Activated T-helper 1 cell treated with anti-CD3 and anti-CD28 coated beads, Interleukin-2, amount 50 U/mL, for 16 hours (primary cell): ENCODE measurements at places on chromosomes 13 and 19.

- no peak for DNase-seq
Observed at GRCh38 chr19:12880551-12881171, 588 bp downstream of the DNASE2 start.

GRCh38 chr19:4707322-4707721 is 16.3 kb downstream of the DPP9 start:
- DNase-seq: no peak

GRCh38 chr19:48497728-48498594 is 13.7 kb downstream of the LMTK3 start:
- no peak for DNase-seq

DNA sequence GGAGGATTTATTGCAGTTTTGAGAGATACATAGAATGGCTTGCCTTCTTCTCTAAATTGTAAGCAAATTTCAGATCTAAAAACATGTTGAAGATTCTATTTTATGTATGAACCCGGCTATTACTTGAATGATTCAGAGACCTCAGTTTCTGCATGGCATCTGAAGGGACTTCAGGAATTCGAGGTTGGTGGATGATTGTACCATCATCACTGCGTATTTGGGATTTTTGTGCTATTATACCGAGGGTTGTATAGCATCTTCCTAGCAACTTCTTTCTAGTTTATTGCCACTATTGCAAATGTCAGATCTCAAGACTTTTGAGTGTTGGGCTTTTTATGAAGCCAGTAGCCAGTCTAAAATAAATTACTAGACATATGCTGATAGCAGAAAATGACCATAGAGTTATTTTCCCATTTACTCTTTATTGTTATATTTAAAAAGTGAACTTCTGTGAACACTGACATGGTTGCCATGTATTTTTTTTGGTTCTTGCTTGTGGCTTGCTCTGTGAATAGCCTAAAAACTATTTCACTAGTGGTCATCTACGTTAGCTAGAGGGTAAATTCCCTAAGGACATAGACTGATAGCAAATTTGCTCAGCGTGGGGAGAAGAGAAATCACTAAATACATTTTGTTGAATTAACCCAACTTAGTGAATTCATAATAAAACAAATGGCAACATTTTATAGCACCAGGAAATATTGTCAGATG is 70.6 kb upstream of the KLF12 start:
- no peak for DNase-seq

DNA sequence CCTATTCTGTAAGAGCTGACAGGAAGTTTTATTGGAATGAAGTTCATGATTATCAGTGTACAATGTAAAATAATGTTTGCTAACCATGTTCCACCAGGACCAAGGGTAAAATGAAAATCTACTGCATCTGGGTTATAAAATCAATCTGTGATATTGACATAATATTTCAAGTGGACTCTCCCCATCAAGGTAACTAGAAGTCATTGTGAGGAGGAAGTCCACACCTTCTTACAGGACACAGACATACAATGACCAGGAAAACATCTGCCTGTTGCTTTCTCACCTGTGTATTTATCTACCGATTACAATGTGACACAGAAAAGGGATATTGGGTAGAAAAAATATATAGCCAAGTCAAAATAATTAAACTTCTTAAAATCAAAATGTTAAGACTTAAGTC is 140.7 kb upstream of the RFC3 start:
- DNase-seq: no peak

GRCh38 chr13:113967729-113968462 is 6.0 kb downstream of the C13orf46 start:
- DNase-seq: no peak

DNA sequence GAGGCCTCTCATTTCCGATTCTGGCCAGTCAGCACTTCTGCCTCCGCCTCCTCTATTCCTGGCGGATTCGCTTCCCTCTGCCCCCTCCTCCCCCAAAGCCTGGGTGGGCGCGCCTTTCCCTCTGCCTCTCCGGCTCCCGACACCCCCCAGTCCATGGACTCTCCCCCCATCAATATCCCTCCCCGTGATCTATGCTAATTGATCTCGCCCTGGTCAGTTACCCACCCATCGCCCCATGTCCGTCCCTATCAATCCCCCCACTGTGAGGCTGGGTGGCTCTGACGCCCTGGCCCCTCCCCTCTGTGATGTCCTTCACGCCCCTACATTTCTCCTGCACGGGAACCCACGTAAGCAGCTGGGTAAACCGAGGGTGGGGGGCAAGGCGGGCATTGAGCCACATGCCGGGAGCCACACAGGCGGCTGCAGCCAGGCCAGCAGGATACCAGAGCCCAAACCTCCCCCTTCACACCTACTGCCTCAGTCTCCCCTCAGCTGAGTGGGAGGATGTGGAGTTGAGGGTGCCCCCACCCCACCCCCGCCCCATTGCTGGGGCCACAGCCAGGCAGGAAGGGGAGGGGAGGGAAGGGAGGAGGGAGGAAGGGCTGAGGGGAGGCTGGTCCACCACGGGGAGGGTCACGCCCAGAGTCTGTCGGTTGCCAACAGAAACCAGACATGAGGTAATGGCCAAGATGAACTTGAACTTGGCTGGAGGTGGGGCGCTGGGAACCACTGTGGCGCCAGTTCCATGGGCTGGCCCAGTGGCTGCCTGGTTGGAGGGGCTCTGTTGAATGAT is 21.0 kb downstream of the SMIM24 start:
- DNase-seq: no peak

GRCh38 chr13:38713046-38713445 is 26.2 kb downstream of the FREM2 start:
- DNase-seq: no peak

GRCh38 chr13:39565036-39565949 is 37.7 kb downstream of the LHFPL6 start:
- no peak for DNase-seq

- no peak for DNase-seq
Observed at GRCh38 chr13:27347211-27347772, 76.7 kb downstream of the RASL11A start.

- no peak for DNase-seq
Observed at GRCh38 chr19:38223617-38224013, 407 bp downstream of the DPF1 start.

DNA sequence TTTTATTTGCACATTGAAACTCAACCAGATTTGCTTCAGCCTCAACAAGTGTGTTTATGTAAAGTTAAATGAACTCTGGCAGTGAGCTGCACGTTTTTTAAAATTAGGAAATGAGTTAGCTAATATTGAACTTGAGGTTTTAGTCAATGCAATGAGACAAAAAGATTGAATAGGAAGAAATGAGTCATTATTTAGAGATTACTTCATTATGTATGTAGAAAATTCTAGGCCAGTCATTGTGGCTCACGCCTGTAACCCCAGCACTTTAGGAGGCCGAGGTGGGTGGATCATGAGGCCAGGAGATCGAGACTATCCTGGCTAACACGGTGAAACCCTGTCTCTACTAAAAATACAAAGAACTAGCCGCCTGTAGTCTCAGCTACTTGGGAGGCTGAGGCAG is 22.8 kb upstream of the CD70 start:
- DNase-seq: no peak

DNA sequence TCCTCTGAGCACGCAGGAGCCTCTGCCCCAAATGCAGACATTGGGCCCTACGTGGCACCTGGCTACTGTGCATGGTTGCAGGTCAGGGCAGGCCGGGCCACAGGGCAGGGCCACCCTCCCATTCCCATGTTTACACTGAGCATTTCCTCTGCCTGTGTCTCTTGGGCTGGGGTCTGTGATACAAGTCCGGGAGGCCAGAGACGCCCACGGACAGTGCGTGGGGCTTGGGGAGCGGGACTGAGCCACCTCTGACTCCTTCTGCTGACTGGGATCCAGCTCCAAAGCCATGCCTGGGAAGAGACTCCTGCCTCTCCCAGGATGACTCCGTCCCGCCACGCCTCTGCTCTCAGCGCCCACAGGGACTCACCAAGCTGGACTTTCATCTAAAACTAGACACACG is 18.8 kb downstream of the GAS6 start:
- no peak for DNase-seq

GRCh38 chr13:97914540-97914939 is 38.9 kb upstream of the IPO5 start:
- no peak for DNase-seq

DNA sequence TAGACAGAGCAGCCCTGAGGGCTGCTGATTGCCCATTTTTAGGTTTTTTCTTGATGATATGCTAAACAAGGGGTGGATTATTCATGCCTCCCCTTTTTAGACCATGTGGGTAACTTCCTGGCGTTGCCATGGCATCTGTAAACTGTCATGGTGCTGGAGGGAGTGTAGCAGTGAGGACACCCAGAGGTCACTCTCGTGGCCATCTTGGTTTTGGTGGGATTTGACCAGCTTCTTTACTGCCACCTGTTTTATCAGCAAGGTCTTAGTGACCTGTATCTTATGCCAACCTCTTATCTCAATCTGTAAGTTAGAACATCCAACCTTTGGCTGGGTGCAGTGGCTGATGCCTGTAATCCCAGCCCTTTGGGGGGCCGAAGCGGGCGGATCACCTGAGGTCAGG is 148.0 kb downstream of the PTPRS start:
- DNase-seq: no peak

DNA sequence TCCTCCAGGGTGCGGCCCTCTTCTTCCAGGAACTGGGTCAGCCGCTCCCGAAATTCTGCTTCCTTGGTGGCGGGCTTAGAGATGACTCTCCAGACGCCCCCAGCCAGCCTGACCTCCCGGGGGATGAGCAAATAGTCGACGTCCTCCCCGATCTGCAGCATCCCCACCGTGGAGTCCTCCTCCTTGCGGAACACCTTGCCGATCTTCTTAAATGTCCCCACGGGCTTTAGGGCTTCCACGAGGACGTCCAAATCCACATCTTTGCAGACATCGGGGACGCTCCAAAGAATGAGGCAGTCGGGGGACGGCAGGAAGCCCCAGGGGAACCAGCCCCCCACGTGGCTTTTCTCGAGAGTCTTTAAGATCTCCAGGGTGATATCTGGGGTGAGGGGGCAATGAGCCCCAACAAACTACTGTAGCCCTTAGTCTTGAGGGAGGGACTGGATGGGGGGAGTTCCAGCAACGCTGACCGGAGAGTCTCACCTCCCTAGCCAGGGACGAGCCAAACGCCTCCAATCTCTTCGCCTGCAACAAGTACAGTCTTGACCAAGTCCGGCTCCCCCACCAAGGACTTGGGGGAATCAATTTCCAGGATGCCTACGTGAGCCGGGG is 608 bp downstream of the CCDC8 start:
- no peak for DNase-seq

DNA sequence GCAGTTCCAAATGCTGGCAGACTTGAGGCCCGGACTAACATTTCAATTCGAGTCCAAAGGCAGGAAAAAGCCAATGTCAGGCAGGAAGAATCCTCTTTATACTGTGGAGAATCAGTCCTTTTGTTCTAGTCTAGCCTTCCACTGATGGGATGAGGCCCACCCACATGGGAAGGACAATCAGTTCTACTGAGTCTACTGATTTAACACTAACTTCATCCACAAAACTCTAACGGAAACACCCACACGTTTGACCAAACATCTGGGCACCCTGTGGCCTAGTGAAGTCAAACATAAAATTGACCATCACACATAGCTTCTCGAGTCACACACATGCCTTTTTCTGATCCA is 100.3 kb downstream of the UBL3 start:
- DNase-seq: no peak

DNA sequence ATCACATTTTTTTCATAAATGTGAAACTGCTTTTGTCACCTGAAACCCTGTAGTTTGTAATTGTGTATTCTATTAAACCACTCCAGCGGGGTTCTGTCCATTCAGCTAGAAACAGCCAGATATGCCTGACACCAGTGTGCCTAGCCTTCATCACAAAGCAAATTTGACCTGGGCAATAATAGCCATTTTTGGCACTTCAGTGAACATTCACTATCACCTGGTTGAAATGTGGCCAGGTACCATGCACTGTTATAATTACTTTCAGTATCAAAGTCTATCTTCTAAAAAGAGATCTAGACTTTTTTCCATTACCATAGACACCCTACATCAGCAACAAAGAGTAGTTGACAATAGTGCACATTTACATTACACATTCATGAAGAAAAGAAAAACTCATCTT is 64.5 kb downstream of the ZNF257 start:
- DNase-seq: no peak

GRCh38 chr13:26656919-26657318 is 99.4 kb downstream of the WASF3 start:
- DNase-seq: no peak

DNA sequence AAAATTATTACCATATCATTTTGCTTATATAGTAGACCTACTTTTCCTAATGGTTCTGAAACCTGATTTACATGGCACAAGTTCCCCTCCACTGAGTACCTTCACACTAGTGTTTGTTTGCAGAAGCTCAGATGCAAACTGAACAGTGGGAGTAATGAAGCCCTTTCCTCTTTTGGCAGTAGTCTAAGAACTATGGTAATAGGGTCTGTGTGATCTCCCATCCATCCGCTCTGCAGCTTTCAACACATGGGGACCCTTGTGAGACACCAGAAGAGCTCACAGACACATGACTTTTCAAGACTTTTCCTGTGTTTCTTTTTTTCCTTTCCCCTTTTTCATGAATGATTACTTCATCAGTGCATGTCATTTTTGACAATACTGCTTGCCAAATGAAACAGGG is 336.0 kb downstream of the ATP8A2 start:
- DNase-seq: no peak

DNA sequence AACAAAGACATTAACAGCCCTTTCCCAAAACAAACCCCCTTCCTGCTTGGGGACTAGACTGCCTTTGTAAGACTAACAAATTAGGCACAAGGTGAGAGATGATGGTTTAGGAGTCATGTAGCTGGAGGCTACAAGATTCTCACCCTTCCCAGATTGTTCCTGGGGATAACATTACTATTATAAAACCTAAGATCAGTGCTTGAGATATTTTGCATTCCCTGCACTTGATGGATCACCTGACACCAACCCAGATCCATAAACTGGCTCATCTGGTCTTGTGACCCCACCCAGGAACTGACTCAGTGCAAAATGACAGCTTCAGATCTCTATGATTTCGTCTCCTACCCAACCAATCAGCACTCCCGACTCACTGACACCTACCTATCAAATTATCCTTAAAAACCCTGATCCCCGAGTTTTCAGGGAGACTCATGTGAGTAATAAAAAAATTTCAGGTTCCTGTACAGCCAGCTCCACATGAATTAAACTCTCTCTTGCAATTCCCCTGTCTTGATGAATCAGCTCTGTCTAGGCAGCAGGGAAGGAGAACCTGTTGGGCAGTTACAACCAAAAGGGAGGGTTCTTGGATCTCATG is 2.4 kb upstream of the ZNF616 start:
- no peak for DNase-seq

GRCh38 chr19:17943274-17944221 is 10.7 kb downstream of the CCDC124 start:
- no peak for DNase-seq

- no peak for DNase-seq
Observed at GRCh38 chr13:106533101-106533942, 2.1 kb downstream of the EFNB2 start.

- DNase-seq: no peak
Observed at GRCh38 chr13:93867481-93867880, 612.0 kb downstream of the DCT start.

- DNase-seq: no peak
Observed at GRCh38 chr19:17090583-17090982, 15.0 kb downstream of the MYO9B start.

- no peak for DNase-seq
Observed at GRCh38 chr19:4338441-4339355, at the start of gene STAP2. Gene STAP2, minus strand, starts transcription at chr19:4338827. Its CDS starts 74 bp downstream, at chr19:4338753.
